ENCODE measurements at places on chromosomes 16 and 17.

- no peak for DNase-seq
Observed at GRCh38 chr17:18031955-18032354, 7.0 kb downstream of the ATPAF2 start.

- no peak for DNase-seq
Observed at GRCh38 chr16:77540646-77541045, 105.8 kb upstream of the ADAMTS18 start.

GRCh38 chr17:56499799-56500388, 93.6 kb upstream of the NOG start:
- DNase-seq: peak; percentile 6

- DNase-seq: no peak
Observed at GRCh38 chr17:66492561-66493005, 190.2 kb downstream of the PRKCA start.

DNA sequence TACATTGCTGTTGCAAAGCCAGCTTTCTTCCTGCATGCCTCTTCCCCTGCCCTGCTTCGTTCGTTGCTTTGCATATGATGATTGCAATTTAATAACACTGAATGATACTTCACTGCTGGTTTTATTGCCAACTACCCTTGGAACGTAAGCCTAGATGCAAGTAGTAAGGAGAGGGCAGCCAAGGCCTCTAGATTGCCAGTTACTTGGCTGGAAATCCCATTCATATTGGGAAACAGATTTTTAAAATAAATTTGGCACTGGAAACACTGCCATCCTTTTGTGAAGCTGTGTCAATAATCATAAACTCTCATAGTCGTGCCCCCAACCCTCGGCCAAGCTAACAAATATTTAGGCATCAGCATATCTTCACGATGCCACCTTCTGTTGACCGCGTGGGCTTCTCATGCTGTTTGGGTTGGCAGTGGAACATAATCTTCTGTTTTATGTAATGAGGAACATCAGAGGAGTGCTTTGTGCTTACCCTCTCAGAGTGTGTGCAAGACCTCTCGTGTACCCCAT, 86.5 kb downstream of the MAP2K6 start:
- peak; percentile 62 for DNase-seq

DNA sequence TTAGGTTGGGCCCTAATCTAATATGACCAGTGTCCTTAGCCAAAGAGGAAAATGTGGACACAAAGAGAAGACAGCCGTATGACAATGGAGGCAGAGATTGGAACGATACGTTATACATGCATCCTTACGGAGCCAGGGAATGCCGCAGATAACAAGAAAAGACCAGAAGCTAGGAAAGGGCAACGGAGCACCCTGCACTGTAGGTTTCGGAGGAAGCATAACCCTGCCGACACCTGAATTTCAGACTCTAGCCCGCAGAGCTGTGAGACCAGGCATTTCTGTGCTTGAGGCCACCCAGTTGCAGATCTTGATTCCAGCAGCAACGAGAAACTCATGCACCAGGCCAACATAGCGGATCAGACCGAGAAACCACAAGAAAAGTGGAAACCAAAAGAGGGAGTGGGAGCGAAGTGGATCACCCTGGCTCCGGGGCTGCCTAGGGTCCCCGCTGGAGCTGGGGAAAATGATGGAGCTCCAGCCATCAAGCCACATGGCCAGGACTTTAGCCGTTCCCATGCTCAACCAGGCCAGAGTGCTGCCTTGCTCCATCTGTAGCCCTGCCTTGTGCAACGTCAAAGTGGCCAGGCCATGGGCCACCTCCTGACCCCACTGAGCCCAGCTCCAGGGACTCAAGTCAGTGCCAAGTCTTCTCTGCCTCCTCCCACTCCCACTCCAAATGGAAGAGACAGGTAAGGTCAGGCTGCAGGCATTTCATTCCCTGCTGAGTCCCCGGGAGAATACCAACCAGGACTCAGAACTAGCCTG, 51.7 kb upstream of the RPL38 start:
- no peak for DNase-seq

GRCh38 chr16:16857603-16858283, 478.8 kb downstream of the NPIPA7 start:
- no peak for DNase-seq

- DNase-seq: no peak
Observed at GRCh38 chr16:50368410-50369132, at the start of gene BRD7. Gene BRD7, minus strand, starts transcription at chr16:50368988. Its CDS starts 214 bp downstream, at chr16:50368774.

- no peak for DNase-seq
Observed at GRCh38 chr16:5073279-5073629, 1.6 kb downstream of the ALG1 start.

DNA sequence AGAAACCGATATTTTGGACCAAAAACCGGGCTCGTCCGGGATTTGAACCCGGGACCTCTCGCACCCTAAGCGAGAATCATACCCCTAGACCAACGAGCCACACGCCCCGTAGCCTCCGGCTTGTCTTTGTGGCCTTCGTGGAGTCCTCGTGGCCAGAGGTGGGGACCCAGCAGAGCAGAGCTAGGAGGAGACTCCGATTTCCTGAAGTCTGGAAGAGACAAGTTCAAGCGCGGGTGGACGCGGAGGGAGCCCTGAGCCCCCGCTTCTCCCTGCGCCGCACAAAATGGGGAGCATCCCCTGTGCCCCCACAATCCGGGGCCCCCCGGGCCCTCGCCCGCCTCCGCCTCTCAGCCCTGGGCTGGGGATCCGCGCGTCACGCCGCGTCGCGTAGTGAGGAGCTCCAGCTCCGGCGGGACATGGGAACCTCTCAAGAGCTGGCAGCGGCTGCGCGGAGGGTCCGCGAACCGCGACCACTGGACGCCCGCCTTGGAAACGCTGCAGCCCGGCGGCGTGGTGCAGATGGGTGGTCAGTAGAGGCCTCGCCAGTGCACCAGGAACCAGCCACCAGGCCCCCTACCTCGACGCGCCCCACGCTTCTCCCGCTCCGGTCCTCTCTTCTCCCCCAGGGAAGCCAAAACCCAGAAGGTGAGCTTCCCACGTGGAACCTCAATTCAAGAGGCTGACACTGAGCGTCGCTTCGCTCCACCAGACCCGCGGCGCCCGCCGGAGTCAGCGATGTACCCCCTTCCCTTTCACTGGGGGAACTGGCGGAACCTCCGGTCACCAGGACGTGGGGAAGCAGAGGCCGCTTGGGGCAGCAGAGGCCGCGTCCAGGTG, 5.2 kb upstream of the OR1F1 start:
- DNase-seq: no peak

DNA sequence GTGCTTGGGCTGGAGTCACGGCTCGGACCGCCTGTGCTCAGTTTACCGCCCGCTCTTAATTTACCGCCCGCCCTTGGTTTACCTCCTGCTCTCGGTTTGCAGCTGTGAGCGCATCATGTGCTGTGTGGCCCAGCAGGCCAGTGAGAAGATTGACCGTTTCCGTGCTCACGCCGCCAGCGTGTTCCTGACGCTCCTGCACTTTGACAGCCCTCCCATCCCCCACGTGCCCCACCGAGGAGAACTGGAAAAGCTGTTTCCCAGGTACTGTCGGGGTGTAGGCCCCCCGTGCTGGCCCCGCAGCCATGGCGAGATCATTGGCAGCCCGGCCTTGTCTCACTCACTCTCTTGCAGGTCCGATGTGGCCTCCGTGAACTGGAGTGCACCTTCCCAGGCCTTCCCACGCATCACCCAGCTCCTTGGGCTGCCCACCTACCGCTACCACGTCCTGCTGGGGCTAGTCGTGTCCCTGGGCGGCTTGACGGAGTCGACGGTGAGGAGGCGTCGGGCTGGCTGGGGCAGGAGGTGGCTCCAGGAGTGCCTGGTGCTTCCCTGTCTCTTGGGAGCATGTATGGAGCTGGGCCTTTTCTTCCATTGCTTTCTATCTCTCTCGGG, 89.3 kb upstream of the ZNF750 start:
- no peak for DNase-seq

All from fibroblast of the conjunctiva (primary cell).